ENCODE measurements at places on chromosomes 11 and 22.

- peak; percentile 95 for DNase-seq
Observed at GRCh38 chr11:76235233-76236091, 29.2 kb upstream of the WNT11 start.

DNA sequence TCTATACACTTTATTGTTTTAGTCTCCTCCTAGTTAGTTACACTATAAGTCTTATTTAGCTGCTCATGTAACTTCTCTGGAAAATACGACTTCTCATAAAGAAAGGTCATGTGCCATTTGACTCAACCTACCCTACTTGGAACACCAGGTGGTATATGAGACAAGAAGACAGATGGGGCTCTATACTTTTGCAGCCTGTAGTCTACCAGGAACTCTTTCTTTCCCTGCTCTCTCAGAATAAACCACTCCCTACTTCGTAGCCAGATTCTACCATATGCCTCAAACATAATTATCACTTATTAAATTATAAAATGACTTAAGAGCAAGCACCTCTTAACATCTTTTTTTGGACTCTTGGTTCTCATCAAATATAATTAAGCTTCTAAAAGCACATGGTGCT lies 38.5 kb upstream of the RAPSN start:
- DNase-seq = no peak

GRCh38 chr11:29019960-29020683 lies 911.9 kb downstream of the METTL15 start:
- no peak for DNase-seq

DNA sequence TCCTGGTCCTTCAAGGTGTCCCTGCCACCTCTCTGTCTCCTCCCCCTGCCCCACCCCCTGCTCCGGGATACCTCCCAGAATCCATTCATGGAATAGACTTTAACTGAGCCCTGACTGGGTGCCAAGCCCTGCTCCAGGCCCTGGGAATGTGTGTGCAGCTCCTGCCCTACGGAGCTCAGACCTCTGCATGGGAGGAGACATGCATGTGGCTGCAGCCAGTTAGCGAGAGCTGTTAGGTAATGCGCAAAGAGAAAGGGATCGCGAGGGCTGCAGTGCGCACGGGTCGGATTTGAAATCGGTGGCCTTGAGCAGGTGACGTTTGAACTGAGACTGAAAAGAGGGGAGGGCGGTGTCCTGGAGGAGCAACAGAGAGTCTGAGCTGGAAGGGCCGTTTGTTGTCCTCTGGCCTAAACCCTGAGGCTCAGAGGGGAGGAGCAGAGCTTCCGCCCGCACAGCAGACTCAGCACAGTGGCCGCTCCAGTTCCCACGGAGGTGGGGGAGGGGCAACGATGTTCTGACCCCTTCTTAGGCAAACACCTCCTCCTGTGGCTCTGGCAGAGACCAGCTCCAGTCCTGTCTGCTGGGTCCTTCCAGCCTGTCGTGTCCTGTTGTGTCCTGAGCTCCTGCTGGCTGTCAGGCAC lies 19.8 kb upstream of the LRRC10B start:
- no peak for DNase-seq

DNA sequence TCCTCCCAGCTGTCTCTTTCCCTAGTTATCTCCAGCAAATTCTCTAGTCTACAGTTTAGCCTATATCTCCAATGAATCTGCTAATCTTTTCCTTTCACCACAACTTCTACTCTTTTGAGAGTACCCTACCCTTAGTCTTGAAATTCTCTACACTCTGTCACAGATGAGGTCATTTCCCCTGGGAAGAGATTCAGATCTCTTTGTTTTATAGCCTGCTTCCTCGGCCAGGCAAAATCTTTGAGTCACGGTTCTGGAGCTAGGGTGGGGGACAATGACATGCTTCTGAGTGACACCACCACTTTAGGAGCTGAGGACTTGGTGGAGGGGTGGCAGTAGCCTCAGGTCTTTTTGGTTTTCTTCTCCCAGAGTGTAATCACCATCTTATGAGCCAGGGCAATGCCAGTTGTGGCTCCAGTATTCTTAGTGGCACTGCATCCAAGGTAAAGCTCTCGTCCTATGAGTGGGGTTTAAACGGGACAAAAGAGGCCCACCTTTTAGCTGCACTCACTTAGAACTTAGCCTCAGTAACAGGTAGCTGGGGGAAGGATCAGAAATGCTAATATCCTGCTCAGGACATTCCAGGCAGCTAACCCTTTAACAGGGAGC lies 98.5 kb upstream of the RRM1 start:
- DNase-seq = no peak

DNA sequence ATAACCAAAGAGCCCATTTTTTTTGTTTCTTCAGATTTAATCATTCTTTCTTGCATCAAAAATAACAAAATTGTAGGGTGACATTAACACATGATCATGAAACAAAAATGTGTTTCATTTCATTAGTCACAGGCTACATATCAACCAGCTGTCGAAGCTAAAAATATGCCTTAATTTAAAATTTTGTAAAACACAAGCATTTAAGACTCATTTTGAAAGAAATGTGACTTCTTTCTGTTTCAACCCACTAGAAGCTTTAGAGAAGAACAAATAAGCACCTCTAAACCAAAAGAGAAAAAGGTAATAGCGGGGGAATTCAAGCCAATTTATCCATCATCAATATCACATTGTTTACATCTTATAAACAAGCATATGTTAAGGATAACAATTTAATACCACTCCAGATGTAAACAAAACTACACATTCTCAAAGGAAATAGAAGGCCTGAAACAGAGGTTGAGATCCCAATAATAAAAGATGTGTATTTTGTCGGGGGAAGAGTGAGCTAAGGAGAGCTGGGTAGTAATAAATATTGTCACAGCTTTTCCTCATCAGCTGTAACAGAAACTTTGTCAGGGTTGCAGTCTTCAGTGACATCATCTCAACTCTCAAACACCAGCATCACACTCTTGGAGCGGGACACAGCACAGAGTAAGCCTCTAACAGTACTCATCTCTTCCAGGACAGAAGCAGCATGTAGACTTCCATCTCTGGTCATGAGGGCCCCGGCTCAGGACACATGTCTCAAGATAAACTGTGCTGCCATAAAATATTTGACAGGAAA lies 42.0 kb downstream of the ALG9 start:
- peak; percentile 58 for DNase-seq

GRCh38 chr11:129861702-129862522 lies 33.5 kb downstream of the NFRKB start:
- DNase-seq = no peak

- DNase-seq = no peak
Observed at GRCh38 chr11:124749912-124750311, 2.1 kb downstream of the VSIG2 start.

- DNase-seq = no peak
Observed at GRCh38 chr11:72100462-72100861, 2.6 kb downstream of the LAMTOR1 start.

DNA sequence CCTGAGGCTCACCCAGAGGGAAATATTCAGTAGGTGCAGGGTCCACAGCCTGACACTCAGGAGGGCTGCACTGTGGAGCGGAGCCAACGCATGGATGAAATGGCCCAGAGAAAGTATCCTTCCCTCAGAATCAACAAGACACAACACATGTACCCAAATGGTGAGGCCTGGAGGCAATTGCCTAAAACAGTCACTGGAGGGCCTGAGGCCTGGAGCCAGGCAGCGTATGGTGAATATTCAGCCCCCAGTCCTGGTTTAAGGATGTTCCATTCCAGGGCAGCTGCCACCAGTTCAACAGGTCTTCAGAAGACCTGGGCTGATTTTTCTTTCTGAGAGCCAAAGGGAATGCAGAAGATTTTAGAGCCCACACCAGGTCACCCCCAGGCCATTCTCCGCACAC lies 264.8 kb downstream of the INSC start:
- no peak for DNase-seq

DNA sequence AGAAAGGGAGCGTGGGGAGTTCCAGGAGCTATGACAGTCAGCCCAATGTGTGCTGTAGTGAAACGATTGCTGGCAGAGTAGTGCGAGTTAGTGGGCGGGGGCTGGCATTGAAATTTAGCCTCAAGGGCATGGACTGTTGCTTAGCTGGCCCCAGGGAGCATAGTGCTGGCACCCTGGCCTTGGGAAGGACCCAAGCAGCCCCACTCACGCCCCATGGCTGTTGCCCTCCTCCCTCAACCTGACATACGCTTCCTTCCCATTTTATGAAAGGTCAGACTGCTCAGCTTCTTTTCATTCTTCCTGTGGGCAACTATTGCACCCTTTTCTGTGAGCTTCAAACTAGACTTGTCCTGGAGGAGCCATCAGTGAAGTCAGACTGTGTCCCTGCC lies 52.0 kb upstream of the SUSD2 start:
- DNase-seq = no peak

DNA sequence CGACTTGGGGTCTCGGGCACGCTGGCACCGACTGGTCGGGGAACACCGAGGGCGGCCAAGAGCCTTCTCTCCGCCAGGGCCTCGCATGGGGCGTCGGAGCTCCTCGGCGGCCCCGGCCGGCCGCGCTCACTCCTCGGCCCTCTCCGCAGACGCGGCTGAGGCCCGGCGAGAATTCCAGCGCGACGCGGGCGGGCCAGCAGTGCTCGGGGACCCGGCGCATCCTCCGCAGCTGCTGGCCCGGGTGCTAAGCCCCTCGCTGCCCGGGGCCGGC lies 5.6 kb downstream of the TBX1 start:
- DNase-seq = no peak

GRCh38 chr11:122308226-122308625 lies 192.2 kb upstream of the BLID start:
- DNase-seq = no peak

DNA sequence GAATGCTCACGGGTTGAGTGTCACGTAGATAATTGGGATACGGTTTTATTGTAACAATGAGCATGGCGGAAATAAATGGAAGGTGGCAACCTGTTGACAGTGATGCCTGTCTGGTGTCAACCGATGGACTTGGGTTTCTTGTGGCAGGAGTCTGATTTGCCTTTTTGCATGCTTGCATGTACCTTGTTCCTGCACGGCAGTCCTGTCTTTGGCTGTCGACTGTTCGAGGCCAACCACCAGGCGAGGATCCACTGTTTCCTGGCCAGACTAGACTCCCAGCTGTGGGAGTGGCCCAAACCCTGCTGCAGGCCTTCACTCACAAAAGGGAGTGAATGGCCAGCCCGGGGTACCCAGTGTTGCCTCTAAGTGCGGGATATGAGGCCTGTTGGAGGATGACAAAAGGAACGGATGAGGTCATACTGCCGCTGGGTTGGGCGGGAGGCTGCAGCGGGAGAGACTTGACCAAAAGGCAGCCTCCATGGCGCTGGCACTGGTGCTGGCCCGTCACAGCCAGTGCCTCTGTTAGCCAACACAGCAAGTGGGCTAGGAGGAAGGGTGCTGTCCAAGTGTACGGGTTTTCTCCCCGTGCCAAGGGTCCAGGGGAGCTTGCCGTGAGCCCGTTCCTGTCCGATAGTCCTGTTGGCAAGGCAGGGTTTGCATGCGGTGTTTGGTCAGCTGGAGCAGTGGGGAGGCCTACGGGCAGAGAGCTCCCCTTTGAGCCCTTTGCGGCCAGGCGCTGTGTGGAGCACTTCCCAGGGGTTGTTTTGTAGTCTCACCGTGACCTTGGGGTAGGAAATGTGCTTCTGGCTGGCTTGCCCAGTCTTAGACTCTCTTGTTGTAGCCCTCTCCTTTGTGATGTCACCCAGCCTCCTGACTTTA lies 974 bp downstream of the DGCR8 start:
- DNase-seq = no peak

- DNase-seq = no peak
Observed at GRCh38 chr22:37225481-37225880, 13.2 kb upstream of the SSTR3 start.

DNA sequence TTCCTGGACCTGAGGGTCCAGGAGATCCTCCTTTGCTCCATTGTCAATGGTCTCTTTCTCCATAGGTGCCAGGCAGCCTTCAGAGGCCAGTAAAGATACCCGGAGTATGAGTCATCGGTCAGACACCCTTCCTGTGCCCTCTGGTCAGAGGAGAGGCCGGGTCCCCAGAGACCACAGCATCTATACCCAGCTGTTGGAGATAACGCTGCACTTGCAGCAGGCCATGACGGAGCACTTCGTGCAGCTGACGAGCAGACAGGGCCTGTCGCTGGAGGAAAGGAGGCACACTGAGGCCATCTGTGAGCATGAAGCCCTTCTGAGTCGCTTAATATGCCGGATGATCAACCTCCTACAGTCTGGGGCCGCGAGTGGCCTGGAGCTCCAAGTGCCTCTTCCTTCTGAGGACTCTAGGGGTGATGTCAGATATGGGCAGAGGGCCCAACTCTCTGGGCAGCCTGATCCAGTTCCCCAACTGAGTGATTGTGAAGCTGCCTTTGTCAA lies at the start of gene ACCSL:
TSS of gene ACCSL (plus strand) at position 51 of the 501 bp plus-strand sequence. CDS start at position 107, 56 bp downstream.
- DNase-seq = no peak

GRCh38 chr11:29231586-29231985 lies 785.2 kb downstream of the KCNA4 start:
- DNase-seq = no peak

DNA sequence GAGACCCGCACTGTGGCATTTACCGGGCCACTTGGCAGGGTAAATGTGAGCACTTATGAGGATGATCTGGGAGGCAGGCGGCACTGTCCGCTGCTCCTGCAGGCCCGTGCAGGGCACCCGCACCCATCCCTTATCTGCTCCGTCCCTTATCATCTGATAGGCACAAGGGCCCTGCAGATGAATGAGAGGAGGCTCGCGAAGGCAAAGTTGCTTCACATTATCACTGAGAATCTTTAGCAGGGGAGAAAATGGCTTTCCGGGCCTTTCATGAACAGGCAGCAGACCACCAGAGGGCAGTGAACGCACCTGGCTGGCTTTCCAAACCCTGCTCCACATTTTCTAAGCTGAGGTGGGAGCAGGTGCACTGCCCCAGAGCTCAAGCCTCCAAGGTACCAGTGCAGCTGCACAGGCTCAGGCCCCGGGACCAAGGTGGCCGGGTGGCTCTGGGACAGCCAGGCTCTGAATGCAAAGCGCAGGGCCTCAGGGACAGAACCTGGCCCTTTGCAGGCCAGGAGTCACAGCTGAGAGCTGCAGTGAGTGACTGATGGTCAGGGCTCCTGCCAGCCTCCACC lies 165.6 kb downstream of the SHANK2 start:
- no peak for DNase-seq

DNA sequence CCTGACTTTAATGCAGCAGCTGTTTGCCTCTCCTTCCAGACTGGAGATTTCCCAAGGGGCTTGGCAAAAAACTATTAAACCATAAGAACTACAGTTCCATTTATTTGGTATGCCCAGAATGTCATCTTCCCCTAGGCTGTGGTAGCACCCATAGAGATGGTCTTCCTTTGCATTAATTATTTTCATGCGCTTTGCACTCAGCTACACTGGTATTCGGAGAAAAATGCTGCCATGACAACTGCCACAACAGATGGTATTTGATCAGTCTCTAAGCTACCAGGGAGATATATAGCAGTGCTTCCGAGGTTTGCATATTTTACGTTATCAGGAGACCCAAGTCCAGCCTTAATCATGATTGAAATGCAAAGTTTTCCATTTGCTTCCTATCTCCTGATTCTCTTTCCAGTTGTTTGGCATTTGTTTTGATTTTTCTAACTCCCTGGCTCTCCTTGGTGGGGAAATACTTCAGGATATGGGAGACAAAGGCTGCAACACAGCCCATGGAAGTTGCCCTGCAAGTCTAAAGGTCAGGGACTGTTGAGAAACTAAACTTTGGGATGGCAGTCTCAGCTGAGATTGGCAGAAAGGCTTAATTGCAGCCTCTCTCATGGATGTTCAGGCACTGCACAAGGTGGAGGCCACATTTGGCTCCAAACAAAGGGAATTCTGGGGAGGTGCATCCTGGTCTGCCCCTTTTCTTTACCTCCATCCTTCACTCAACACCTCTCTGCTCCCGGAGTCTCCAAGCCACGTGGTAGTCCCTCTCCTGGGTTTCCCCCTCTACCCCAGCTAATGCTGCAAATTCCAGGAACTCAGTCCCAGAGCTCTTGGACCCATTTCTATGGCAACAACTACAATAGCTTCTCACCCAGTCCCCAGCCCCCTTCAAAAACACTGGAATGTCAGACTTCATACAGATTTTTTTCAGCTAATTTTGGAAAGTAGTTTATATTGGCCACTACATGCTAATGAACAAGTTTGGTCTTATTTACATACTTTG lies 151.8 kb downstream of the NAV2 start:
- DNase-seq = no peak

Data from GM10248 (cell line).